ENCODE measurements at places on chromosomes 1 and 21.

GRCh38 chr1:27152829-27153548 is 1.9 kb downstream of the SLC9A1 start:
- DNase-seq = no peak

DNA sequence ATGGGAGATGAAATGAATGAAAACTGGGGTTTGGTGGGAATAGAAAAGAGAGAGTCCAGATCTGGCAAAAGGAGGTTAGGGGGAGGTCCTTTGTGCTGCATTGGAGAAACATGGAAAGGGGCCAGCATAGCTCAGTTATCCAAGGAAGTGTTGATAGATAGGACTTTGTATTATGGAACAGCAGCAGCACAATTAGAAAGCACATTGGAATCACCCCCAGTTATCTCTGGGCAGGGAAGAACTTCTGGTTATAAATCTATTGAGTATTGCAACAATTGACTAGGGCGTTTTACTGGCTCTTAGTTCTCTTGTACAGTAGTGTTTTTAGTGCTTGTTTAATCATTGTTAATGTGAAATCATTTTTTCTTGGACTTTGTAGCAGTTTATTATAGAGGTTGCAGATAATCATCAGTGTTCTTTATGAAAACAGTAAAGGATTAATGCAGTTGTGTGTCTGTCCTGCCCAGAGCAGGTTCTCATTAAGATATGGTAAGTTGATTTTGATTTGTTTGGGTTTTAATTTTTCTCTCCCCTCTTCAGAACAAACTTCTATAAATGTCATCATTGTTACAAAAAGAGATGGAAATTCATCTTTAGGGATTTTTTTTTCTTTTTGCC is 76.6 kb downstream of the NR5A2 start:
- no peak for DNase-seq

DNA sequence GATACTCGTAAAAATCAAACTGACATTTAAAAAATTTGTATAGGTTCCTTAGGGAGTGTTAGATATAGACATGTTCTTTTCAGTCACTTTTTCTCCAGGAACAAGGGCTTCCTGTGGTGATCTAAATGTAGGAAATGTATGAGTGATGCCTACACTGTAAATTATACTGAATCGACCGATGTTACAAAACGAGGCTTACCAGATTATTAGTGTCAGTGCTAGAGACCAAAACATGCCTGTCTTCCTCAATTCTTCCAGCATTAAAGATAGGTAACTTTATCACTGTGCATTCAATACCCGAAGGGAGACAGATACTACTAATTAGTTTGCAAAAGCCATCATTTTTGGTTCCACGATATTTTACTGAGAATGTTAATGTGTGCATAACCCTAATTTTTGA is 86.1 kb downstream of the BRINP3 start:
- no peak for DNase-seq

- DNase-seq = no peak
Measured at GRCh38 chr1:192632641-192633532, 3.1 kb upstream of the RGS13 start.

GRCh38 chr1:101820071-101820470 is 176.7 kb downstream of the OLFM3 start:
- peak; percentile 23 for DNase-seq

- no peak for DNase-seq
Measured at GRCh38 chr1:119554183-119554582, 47.2 kb downstream of the HSD3B1 start.

GRCh38 chr1:199041173-199041914 is 402.5 kb downstream of the PTPRC start:
- no peak for DNase-seq

Measured in NCI-H1694 (cell line).